ENCODE measurements at places on chromosomes 2 and 18.

GRCh38 chr2:23782646-23783045 is 144.3 kb downstream of the ATAD2B start:
- no peak for DNase-seq

DNA sequence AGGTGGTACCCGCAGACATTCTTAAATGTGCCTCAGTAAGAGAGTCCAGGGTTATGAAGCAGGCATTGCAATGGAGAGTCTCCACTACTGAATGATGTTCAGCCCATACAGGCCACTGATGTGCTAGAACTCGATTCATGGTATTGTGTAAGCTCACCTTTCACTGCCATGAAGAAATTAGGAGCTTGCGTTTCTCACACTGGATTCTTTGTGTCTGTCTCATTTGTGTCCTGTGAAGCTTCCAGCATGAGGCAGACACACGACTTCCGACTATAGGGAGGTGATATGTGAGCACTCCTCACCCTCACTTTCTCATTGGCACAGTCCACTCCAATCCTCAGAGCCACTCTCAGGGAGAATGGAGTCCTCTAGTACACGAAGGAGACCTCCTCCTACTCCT is 677.4 kb upstream of the RAB6C start:
- DNase-seq: no peak

GRCh38 chr2:197296835-197297234 is 13.7 kb downstream of the ANKRD44 start:
- no peak for DNase-seq

DNA sequence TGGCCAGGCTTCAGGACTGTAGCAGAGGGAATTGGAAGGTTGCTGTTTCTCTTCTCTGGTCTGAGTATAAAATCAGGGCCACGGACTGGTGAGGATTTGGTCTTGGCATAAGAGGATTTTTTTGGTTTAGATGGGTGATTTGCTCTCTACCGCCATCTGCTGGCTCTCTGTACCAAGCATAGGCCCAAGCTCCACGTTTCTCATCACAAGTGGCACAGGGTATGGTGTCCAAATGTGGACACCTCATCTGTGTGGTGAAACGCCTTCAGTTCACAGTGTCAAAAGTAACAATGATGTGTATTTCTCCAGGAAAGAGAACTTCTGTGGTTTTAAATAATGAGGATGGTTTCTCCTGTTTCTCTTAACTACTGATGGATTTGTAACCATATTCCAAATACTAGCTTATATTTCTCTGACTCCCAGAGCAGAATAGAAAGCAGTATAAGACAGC is 115.1 kb downstream of the EML6 start:
- DNase-seq: peak; percentile 86

DNA sequence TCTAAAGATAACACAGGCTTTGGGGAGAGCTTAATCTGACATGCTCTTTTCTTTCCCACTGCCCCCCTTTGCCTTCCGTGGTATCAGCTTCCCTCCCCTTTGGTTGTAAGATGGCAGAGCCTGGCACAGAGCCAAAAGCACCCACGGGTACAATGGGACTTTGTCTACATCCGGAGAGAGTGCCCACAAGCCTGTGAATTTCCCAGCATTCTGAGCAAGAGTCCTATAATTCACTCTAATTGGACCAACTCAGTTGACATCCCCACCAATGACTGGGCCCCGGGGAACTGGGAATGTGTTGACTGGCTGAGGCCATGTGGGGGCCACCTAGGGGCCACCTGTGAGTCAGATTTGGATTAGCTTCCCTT is 20.1 kb upstream of the C2orf72 start:
- DNase-seq: no peak

- peak; percentile 96 for DNase-seq
Measured at GRCh38 chr2:231464576-231465540, 574 bp upstream of the NCL start.

DNA sequence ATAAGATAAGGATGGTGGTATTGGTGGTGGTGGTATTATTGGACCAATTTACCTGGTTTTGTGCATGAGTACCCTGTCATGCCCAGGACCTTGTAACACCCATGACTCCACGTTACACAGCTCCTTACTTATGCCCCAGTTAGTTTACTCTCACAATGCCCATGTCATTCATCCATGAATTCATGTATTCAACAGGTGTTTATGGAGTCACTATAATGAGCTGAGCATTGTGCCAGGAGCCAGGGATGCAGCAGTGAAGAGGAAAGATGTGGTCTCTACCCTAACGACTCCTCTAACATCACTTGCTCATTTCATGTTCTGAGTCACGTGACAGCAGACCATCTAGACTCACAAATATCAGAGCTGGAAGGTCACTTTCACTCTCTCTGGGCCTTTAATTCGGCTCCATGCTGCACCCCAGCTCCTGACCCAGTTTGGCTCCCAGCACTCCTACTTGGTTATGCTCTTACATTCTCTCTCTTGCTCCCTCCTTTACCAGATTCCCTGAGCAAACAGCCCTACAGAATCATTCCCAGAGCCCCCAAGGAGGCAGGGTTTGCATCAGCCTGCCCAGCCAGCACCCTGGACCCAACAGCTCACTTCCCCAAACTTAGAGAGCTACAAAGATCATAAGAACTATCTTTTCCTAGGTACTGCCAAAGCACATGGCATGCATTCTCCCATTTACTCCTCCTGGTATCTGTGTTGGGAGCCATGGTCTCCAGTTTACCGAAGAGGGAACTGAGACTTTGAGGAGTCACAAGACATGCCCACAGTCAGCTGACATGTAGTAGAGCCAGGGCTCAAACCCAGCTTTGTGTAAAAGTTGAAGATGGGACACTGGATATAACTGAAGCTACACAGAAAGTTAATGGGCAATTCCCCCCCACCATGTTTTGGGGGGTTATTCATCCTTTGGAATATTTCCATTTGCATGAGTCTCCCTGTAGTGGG is 449.9 kb downstream of the LRATD1 start:
- no peak for DNase-seq

- DNase-seq: no peak
Measured at GRCh38 chr2:237140689-237141285, 55.1 kb downstream of the COPS8 start.

DNA sequence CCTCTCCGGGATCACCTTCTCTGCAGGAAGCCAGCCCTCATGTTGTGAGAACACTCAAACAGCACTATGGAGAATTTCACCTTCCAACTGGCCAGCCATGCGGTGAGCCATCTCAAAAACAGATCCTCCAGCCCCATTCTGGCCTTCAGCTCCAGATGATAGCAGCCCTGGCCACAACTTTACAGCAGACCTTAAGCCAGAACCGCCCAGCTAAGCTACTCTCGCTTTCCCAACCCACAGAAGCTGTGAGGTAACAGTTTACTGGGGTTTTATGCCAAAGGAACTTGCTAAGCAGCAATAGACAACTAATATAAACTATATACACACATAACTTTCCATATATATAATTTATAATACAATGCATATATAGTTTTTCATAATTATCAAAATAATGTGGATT is 11.6 kb upstream of the PTPN4 start:
- no peak for DNase-seq

DNA sequence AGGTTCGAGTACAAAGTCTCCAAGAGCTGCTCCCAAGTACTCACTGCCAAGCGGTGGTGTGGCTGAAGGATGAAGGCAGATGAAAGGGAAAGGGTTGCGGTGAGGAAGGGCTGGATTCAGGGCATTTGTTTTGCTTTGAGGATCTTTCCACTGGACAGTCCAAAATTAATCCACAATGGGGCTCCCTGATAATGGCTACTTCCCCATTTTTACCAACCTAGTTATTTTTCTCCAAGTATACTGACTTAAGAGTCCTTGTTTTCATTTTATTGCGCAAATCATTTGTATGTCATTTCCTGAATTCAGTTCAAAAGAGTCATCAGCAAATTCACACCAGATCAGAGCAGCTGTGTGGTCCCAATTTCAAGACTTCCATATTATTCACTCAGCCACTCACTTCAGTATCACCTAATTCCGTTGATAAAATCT is 464 bp upstream of the SESTD1 start:
- no peak for DNase-seq

GRCh38 chr2:45156605-45157004 is 147.4 kb upstream of the SIX2 start:
- no peak for DNase-seq

DNA sequence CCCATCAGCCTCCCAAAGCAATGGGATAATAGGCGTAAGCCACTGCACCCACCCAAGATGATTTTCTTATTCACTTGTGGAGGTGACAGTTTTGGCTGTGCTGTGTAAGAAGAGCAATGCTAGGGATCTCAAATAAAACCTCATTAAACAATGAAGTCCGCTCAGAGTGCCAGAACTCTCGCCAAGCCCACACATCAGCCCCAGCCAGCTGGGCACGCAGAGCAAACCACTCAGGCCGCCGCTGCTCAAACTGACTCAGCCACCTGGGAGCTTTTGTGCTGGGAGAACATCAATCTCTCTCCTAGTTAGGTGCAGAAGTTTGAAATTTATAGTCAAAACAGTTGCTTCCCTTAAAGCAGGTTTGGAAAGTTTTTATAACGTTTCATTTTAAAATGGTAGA is 47.6 kb downstream of the RNF152 start:
- no peak for DNase-seq

DNA sequence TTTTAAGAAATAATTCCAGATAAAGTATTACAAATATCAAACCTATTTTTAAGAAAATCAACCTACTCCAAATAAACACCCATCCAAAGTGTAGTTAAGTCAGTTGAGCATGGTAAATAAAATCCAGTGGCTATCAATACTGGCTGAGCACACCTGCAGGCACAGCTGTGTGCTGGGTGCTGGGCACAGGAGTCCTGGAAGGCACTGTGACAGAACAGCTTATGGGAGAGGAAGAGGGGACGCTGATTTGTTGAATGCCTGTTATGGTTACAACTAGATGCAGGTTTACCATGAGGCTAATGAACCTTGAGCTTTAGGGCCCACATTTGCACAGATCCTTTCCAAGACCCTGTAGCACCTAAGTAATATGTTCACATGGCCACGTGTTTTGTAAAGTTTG is 202.7 kb downstream of the MTX2 start:
- DNase-seq: no peak

DNA sequence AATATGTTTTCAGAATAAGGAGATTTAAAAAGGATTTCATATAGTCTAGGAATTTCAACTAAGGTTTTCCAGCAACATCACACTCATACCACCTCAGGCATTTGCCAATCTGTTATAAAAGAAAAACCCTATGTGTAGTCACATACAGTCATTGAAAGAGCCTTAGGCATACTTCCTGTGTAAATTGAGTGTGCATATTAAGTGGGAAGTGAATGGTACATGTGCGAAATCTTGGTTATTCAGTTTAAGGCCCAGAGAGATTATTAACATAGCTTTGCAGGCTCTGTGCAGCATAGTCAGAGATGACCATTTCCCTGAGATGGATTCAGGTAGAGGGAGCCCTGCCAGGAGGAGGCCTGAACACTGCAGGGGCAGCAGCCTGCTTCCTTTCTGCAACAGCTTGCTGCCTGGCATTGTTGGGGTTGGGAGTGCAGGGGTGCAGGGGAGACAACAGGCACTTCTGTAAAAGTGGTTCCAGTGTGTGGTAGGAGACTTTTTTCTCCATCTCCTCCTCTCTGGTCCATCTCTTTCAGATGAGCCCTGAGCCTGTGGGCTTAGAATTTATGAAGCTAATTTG is 100.1 kb upstream of the OSR1 start:
- no peak for DNase-seq

- no peak for DNase-seq
Measured at GRCh38 chr2:38267270-38267925, 109.7 kb downstream of the ATL2 start.

DNA sequence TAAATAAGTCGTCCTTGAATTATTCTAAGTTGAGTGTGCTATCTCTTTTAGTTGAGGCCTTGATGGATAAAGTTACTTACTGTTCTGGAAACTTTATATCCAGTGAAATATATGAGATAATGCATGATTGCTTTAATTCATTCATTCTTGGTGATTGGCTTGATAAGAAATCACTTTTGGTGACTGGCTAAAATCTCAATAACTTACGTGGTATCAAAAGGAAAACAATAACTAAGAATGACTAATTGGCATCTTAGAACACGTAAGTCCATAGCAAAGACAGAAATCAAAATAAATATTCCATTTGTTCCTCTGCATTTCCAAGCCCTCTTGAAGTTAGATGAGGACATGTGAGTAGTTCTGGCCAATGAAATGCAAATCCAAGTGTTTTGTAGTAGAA is 251.6 kb downstream of the NUP35 start:
- no peak for DNase-seq

GRCh38 chr18:23406271-23406787 is 46.8 kb upstream of the RIOK3 start:
- DNase-seq: no peak

DNA sequence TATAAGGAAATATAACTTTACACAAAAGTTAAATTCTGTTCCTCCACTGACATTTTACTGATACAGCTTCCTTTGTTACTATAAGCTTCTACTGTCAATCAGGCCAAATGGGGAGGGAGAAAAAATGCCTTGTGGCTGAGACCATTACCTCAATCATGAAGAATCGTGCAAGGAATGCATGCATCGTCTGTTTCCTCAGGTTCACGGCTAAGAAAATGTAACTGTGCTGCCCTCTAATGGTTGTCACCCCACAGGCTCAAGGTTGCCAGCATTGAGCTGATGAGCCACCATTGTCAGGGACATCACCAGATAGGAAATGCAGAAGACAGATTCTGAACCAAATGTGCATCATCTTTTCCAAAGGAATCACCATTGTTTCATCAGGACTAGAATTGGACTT is 426.9 kb downstream of the CDH2 start:
- peak; percentile 29 for DNase-seq

DNA sequence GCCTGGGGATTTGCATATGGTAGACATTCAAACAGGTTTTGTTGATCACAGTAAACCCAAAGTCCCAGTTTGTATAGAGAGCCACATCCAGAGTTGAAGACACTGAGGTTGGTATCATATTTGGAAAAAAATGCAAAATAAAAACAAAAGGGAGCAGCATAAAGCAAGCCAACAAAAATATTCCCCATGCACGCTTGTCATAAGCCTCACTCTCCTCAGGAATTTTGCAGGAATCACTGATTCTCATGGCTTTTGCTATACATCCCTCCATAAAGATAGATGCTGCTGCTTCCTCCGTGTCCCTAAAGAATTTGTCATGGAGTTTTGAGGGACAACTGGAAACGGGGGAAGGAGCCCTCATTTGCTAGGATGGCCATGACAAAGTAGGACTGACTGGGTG is 108.8 kb upstream of the TCF4 start:
- no peak for DNase-seq

DNA sequence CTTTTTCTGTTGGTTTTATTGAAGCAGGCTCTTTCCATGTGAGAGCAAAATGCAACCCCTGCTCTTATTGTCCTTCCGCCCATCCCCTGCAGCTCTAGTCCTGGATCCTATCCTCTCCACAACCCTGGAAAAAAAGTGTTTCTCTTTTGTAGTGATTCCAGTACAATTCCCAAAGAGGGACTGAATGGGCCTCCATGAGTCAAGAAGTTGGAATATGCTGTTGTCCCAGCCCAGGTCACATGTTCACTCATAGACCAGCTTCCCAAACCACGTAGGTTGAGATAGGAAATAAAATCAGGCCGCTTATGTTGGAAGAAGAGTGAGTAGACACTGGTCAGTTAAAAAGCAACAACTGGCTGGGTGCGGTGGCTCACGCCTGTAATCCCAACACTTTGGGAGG is 39.4 kb downstream of the CPO start:
- DNase-seq: no peak

- DNase-seq: no peak
Measured at GRCh38 chr2:27860111-27860510, 30.1 kb downstream of the RBKS start.

- no peak for DNase-seq
Measured at GRCh38 chr18:70279470-70279869, 9.4 kb upstream of the SOCS6 start.

Measured in NCI-H1417 (cell line).